Nasal cavity respiratory epithelium epithelial cell of viscerocranial mucosa (primary cell): ENCODE measurements at places on chromosomes 7 and 10. TPM values are rescaled to one million over a fixed set of nuclear protein-coding genes. Genes with fewer than 3 reads are reported as not detected.

CALHM2 gene
- under 0.01 and 1.3 TPM in 2 replicates for total RNA-seq

MMD2 gene
- not detected in 2 replicates for total RNA-seq

TBC1D12 gene
- total RNA-seq, result 11.2 and 12.6 TPM in 2 replicates

VAX1 gene
- under 0.01 TPM in 1 of 2 replicates, not detected in the other for total RNA-seq

MAP3K8 gene
- 3.1 and 7.9 TPM in 2 replicates for total RNA-seq

NUPR2 gene
- not detected in 2 replicates for total RNA-seq

HPSE2 gene
- total RNA-seq, result not detected in 2 replicates

NSUN6 gene
- total RNA-seq, result 16.8 and 19.8 TPM in 2 replicates

CPA4 gene
- total RNA-seq, result 8.2 and 21.3 TPM in 2 replicates

CCDC172 gene
- total RNA-seq, result not detected in 2 replicates

RBP4 gene
- not detected in 2 replicates for total RNA-seq

PTPRN2 gene
- under 0.01 and 2.5 TPM in 2 replicates for total RNA-seq

HECTD2 gene
- total RNA-seq, result 2.4 and 5.8 TPM in 2 replicates

ATRNL1 gene
- total RNA-seq, result under 0.01 and 0.43 TPM in 2 replicates
